Uterus (tissue), 4 donors: ENCODE measurements at places on chromosomes 13 and 19. TPM values are rescaled to one million over a fixed set of nuclear protein-coding genes. Genes with fewer than 3 reads are reported as not detected.

Gene ZNF426
- 27.6 TPM for total RNA-seq

Gene ADGRE2
- total RNA-seq = 0.88 TPM

Gene GNA15
- 2.0 TPM for total RNA-seq

DNA sequence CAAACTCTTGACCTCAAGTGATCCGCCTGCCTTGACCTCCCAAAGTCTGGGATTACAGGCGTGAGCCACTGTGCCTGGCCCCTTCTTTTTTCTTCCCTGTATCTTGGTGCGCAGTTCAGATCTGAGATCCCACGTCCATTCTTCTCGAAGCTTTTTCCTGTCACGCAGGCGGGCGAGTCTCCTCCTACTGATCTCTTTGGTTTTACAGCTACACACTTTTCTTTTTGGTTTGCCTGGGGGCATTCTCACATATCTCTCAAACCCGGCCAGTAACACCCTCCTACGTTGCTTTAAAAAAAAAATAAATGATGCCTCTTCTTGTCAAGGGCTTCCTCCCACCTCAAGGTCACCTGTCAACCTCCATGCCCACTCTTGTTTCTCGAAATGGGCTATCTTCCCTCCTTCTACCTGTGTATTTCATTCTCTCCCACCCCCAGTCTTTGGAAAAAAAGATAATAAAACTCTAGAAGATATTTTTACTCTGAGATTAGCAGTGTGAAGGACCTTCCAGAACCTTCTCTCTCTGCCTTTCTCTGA, 12.1 kb downstream of the TMPRSS9 start:
- H3K27me3 ChIP-seq = no peaks in the 10 kb centered on the region
- no peaks in the 10 kb centered on the region for H3K36me3 ChIP-seq
- H3K4me3 ChIP-seq = no peak overlapping the region
- H3K4me1 ChIP-seq = no peaks in the 10 kb centered on the region
- DNase-seq = no peak

GRCh38 chr13:60286707-60287106, 110.3 kb upstream of the TDRD3 start:
- no peak overlapping the region for H3K27ac ChIP-seq
- no peaks in the 10 kb centered on the region for H3K4me1 ChIP-seq
- no peak for DNase-seq
- no peaks in the 10 kb centered on the region for H3K36me3 ChIP-seq
- H3K4me3 ChIP-seq = no peak overlapping the region

DNA sequence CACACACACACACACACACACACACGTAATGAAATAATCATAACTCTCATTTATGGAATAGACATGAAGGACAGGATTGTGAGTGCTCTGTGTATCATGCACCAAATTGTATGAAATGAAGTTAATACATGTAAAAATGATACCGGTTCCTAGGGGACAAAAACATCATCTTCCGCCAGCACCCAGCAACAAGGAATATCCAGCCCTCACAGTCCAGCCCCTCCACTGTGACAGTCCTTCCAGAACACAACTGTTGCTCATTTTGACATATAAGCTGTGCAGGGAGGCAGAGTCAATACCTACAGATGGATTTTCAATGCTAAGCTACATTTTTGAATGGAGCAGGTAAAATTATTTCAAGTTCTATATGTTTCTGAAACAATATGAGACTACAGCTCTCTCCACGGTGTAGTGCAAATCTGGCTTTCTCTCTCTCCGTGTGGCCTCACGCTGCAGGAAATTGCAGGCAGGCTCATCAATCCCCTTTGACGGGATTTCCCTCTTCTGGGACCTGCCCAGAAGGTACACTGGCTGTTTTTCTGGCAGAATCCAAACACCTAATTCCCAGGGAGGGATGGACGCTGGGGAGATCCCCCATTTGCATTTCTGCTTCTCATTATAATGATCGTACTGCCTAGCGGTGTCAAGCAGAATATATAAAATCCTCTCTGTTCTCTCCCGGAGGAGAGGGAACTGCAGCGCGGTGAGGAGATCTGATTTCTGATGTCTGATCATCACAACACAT, 494.0 kb downstream of the LIG4 start:
- H3K27ac ChIP-seq = no peak overlapping the region
- no peak for DNase-seq
- no peak overlapping the region for H3K4me3 ChIP-seq
- H3K36me3 ChIP-seq = no peaks in the 10 kb centered on the region
- no peaks in the 10 kb centered on the region for H3K27me3 ChIP-seq
- H3K4me1 ChIP-seq = no peaks in the 10 kb centered on the region
